ENCODE measurements at places on chromosomes 1 and 21. TPM values are rescaled to one million over a fixed set of nuclear protein-coding genes. Genes with fewer than 3 reads are reported as not detected.

The STUM gene
- total RNA-seq = 0.04 TPM

The AADACL4 gene
- not detected for total RNA-seq

The MPZL1 gene
- total RNA-seq = 114 TPM

The HAPLN2 gene
- total RNA-seq = not detected

The CALML6 gene
- 0.97 TPM for total RNA-seq

The ABCG1 gene
- total RNA-seq = 1.7 TPM

The S100A6 gene
- 8.5 TPM for total RNA-seq

The HSD11B1 gene
- total RNA-seq = not detected

The APCS gene
- not detected for total RNA-seq

The PPIAL4G gene
- total RNA-seq = 0.09 TPM

GRCh38 chr1:14672005-14672404 is 73.5 kb downstream of the KAZN start:
- H3K4me3 ChIP-seq = no peak overlapping the region
- H3K27me3 ChIP-seq = no peaks in the 10 kb centered on the region
- no peak for DNase-seq
- no peaks in the 10 kb centered on the region for H3K36me3 ChIP-seq
- H3K27ac ChIP-seq = peak overlapping the region; percentile 46

- H3K27me3 ChIP-seq = no peaks in the 10 kb centered on the region
- no peak for DNase-seq
- no peak overlapping the region for H3K4me3 ChIP-seq
- peaks cover 24% of the 10 kb centered on the region for H3K36me3 ChIP-seq
- H3K4me1 ChIP-seq = no peaks in the 10 kb centered on the region
These were observed 187.7 kb downstream of the TRABD2B start for GRCh38 chr1:47809301-47810084.

- no peaks in the 10 kb centered on the region for H3K27me3 ChIP-seq
- no peaks in the 10 kb centered on the region for H3K4me1 ChIP-seq
- no peak overlapping the region for H3K27ac ChIP-seq
- H3K4me3 ChIP-seq = no peak overlapping the region
These were observed 7.0 kb downstream of the TRIM33 start for GRCh38 chr1:114503916-114504422.

- H3K27ac ChIP-seq = no peak overlapping the region
- H3K27me3 ChIP-seq = no peaks in the 10 kb centered on the region
These were observed 78.9 kb downstream of the KCNJ6 start for GRCh38 chr21:37837381-37837780.

GRCh38 chr1:228352677-228353481 is 53.8 kb downstream of the TRIM11 start:
- H3K27ac ChIP-seq = no peak overlapping the region
- DNase-seq = no peak
- no peak overlapping the region for H3K4me3 ChIP-seq
- H3K36me3 ChIP-seq = no peaks in the 10 kb centered on the region
- H3K27me3 ChIP-seq = no peaks in the 10 kb centered on the region

GRCh38 chr1:194300340-194300739 is 1113.9 kb upstream of the B3GALT2 start:
- H3K27ac ChIP-seq = no peak overlapping the region
- DNase-seq = no peak
- H3K27me3 ChIP-seq = no peaks in the 10 kb centered on the region

GRCh38 chr1:152577168-152577567 is 3.1 kb downstream of the LCE3D start:
- H3K4me3 ChIP-seq = no peak overlapping the region
- H3K4me1 ChIP-seq = no peaks in the 10 kb centered on the region
- H3K27ac ChIP-seq = no peak overlapping the region
- H3K27me3 ChIP-seq = no peaks in the 10 kb centered on the region

GRCh38 chr1:178310685-178311105 is 186.1 kb downstream of the CLEC20A start:
- no peak overlapping the region for H3K4me3 ChIP-seq
- H3K27ac ChIP-seq = no peak overlapping the region
- peaks cover 6% of the 10 kb centered on the region for H3K4me1 ChIP-seq
- peak; percentile 55 for DNase-seq
- H3K36me3 ChIP-seq = no peaks in the 10 kb centered on the region
- no peaks in the 10 kb centered on the region for H3K27me3 ChIP-seq

GRCh38 chr1:33072707-33073106 is 8.2 kb upstream of the AZIN2 start:
- H3K36me3 ChIP-seq = no peaks in the 10 kb centered on the region
- H3K4me3 ChIP-seq = no peak overlapping the region
- H3K27ac ChIP-seq = no peak overlapping the region
- DNase-seq = no peak
- no peaks in the 10 kb centered on the region for H3K4me1 ChIP-seq
- H3K27me3 ChIP-seq = no peaks in the 10 kb centered on the region

GRCh38 chr1:29732453-29732852 is 496.1 kb downstream of the PTPRU start:
- no peak for DNase-seq
- H3K27me3 ChIP-seq = peaks cover 6% of the 10 kb centered on the region
- no peak overlapping the region for H3K4me3 ChIP-seq
- H3K36me3 ChIP-seq = no peaks in the 10 kb centered on the region
- no peak overlapping the region for H3K27ac ChIP-seq

- H3K4me3 ChIP-seq = no peak overlapping the region
- no peaks in the 10 kb centered on the region for H3K36me3 ChIP-seq
- peak; percentile 72 for DNase-seq
- H3K4me1 ChIP-seq = no peaks in the 10 kb centered on the region
- H3K27me3 ChIP-seq = no peaks in the 10 kb centered on the region
- H3K27ac ChIP-seq = peak overlapping the region; percentile 5
These were observed 69.5 kb downstream of the RHOU start for GRCh38 chr1:228804640-228805413.

DNA sequence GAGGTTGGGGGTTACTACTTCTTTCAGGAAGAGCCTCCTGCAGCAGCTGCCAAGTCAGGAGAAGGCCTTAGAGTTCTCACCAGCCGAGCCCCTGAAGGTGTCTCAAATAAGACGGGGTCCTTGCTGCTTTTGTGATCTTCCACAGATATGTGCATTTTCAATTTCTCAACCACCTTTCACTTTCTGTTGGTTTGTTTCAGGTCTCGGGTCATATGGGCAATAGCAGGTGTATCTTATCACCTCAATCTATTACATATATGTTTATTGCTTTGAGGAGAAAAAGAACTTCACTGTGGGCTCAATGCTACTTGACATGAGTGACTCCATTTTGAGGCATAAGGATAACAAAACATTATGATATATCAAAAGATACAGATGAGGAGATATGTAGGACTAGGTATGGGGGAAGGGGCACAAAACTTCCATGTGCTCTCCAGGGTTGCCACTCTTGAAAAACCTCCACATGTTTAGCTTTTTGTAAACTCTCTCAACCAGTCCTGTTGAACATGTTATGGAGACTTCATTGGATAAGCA is 1171.4 kb upstream of the ADGRL2 start:
- H3K27me3 ChIP-seq = no peaks in the 10 kb centered on the region
- no peak for DNase-seq
- no peak overlapping the region for H3K27ac ChIP-seq

GRCh38 chr1:182806015-182806678 is 16.6 kb downstream of the NPL start:
- H3K4me1 ChIP-seq = no peaks in the 10 kb centered on the region
- no peak overlapping the region for H3K27ac ChIP-seq
- H3K27me3 ChIP-seq = no peaks in the 10 kb centered on the region
- DNase-seq = peak; percentile 92

GRCh38 chr1:21239221-21239620 is 51.0 kb downstream of the ECE1 start:
- no peak overlapping the region for H3K27ac ChIP-seq
- H3K4me3 ChIP-seq = no peak overlapping the region
- peaks cover 2% of the 10 kb centered on the region for H3K4me1 ChIP-seq
- H3K36me3 ChIP-seq = peaks cover 14% of the 10 kb centered on the region
- no peaks in the 10 kb centered on the region for H3K27me3 ChIP-seq
- DNase-seq = no peak

All from endodermal cell (in vitro differentiated cells).